ENCODE measurements at places on chromosomes 3 and 15.

DNA sequence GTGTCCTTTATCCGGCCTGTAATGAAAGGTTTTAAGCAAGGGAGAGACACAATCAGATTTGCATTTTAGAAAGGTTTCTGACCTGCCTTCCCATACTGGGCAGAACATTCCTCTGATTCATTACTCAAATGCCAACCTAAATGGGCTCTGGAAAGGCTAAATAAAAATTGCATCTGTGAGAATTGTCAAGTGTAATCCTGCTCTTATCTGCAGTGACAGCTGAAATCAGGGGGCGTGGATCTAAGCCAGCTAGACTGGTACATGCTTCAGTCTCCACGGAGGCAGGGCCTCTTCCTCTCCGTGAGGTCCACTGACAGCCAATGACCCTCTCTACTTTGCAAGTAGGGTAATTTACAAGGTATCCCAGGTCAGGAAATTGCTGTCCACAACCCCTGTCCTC, 32.5 kb upstream of the MINAR1 start:
- DNase-seq, result no peak

DNA sequence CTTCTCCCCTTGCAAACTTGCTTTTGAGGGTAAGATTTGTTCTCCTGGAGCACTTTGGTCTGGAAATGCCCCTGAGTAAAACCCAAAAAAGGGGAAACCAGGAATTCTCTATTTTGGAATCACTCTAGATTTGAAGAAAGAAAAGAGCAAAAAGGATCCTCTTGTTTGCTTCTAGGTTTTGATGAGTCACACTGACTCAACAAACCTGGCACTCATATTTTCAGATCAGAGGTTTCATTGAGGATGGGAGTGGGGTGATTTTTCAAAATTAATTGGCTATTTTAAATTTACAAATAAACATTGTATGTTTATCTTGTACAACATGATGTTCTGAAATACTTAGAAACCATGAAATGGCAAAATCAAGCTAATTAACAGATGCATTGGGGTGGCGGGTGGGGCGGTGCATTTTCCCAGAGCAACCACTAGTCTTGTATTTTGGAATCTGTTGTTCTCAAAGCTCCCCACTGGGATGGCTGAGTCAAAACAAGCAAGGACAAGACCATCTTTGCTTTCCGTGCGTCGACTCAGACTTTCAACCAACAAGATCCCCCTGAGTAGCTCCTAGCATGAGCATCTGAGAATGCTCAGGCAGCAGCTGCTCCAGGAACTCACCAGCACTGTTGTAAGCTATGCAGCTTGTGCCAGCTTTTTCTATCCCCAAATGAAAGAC, 451.4 kb downstream of the WDR72 start:
- no peak for DNase-seq

DNA sequence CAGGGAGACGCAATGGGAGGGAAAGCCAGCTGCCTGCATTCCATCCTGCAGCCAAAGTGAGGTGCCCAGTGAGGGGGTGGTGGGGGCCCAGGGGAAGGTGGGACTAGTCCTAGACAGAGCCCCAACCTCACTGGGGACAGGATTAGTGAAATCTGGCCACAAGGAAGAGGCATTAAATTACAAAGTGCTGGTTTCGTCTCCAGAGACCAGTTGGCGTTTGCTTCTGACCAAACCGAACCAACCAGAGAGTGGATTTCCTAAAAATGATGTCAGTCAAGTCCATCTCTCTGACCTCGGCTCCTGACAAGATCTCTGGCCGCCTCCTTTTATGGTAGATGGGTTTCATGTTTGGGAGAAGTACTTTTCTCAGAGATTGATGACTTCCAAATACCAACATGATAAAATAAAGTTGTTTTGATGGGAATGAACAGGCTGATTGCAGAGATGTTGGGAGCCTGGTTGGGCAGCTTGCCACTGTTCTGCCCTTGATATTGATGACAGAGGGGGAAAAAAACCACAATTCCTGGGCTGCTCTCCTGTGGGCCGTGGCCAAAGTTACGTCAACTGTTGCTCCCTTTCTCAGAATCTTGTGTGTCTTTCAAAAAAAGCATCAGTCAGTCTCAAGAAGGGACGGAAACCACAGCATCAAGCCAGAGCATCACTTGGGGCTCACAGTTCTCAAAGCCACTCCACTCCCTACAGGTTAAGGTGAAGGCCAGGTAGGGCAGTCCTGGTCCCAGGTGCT, 24.6 kb downstream of the ITGA11 start:
- DNase-seq, result no peak

DNA sequence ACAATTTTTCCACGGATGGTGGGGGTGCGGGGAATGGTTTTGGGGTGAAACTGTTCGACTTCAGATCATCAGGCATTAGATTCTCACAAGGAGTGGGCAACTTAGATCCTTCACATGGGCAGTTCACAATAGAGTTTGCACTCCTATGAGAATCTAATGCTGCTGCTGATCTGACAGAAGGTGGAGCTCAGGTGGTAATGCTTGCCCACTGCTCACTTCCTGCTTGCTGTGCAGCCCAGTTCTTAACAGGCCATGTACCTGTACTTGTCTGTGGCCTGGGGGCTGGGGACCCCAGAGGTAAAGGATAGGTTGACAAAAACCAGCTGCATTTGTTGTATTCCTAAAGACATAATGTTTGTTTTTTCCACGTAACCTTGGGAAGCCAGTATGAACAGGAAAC, 16.0 kb downstream of the DZIP3 start:
- DNase-seq, result no peak

DNA sequence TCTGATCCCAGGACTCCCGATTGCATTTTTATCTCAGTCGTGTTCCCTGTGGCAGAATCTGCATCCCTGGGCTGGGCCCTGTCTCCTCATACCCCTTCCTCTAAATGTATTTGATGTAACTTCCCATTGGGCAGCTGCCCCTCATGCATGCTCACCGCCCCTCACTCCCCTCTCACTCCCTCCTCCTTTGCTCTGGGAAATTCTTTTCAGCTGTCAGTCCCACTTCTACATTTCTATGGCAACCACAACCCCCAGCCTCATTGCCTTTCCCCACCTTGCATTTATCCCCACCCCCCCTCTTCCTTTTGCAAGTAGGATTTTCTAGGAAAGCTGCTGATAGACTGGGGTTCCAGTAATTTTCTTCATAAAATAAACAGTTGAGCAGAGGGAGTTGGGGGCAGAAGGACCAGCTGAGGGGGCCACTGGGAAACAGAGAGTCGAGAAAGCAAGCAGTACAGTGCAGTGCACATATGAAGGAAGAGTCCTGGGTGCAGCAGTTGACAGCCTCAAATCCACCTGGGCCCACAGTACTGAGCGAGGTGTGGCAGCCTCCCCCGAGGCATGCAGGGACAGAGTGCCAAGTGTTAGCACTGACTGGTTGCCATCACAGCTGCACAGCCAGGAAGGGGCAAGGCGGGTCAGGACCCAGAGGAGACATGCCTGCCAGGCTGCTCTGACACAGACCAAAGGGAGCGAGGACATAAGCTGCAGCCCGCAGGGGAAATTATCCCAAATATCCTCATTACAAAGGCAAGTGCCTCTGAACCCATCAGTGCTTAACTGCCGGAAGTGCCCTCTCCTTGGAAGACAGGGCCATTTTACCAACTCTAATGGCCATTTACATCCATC, 476.3 kb downstream of the EPHB1 start:
- no peak for DNase-seq

GRCh38 chr15:77786956-77787355, 154.2 kb upstream of the LINGO1 start:
- DNase-seq, result no peak

- peak; percentile 78 for DNase-seq
These were observed 460.3 kb upstream of the PROK2 start for GRCh38 chr3:72245183-72245811.

- no peak for DNase-seq
These were observed 4.1 kb downstream of the CEMIP start for GRCh38 chr15:80783260-80783659.

- DNase-seq, result no peak
These were observed 11.3 kb upstream of the C3orf52 start for GRCh38 chr3:112074616-112075497.

GRCh38 chr15:70722266-70723121, 40.9 kb downstream of the UACA start:
- peak; percentile 57 for DNase-seq

DNA sequence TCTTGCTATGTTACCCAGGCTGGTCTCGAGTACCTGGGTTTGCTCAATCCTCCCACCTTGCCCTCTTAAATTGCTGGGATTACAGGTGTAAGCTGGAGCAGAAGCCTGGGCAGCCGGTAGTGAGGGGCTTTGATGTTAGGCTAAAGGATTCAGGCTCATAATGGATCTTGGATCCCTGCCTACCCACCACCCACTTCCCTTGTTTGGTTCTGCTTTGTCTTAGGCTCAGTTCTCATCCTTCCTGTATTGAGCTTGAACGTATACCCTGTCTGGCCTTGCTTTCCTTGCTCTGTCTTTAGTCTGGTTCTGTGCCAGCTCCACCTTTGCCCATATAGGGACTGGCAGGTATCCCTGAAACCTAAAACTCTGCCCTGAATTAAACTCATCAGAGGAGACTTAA, 1.7 kb downstream of the PPCDC start:
- DNase-seq, result peak; percentile 33

- no peak for DNase-seq
These were observed 184.0 kb downstream of the BCHE start for GRCh38 chr3:165653130-165653778.

- DNase-seq, result no peak
These were observed 107.8 kb downstream of the PTPRG start for GRCh38 chr3:61669203-61669602.

DNA sequence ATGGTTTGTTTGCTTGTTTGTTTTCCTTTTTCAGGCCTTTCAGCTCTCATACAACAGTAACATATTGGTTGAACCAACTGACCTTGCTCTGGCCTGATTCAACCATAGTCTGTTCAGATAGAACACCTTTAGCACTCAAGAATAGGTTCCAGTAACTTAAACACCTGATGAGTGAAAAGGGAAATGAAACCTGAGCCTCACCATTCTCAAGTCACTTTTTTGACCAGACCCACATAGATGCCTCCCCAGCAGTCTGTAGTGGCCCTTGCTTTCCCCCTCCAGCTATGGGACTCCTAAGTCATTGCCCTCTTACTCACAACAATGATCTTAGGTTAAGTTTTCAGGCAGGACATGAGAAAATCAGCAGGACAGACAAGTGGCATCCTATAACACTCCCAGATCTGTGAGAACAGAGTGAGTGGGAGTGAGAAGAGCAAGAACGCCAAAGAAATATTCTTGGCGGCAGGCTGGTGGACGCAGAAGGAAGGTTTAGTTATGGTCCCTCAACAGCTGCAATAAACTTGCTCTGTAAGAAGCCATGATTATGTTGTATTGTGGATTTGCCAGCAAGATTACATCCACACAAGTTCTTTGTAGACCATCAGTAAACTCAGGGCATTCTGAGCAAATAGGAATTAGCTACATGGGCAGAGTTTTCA, 367.5 kb downstream of the MECOM start:
- no peak for DNase-seq

DNA sequence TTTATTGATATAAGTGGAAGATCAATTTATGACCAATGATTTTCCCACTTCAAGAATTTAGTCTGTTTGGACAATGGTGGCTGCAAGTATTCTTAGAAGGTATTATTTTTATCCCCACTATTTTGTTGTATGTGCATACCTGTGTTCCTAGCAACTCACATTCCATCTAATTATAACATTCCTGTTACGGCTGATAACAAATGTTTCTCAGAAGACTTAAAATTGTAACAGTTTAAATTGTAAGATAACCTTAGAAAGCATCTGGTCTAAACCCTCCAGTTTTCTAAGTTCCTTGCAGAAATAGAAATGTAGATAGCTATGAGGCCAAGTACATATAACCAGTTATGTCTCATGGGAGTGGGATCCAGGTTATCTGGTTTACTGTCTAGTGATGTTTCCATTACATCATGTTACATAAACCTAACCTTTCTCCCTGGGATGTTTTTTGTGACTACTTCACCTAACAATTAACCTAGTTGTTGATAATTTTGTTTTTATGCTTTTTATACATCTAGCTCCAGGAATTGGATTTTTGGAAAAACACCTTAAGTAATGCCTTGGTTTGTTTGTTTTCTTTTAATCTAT, 11.1 kb upstream of the MFN1 start:
- no peak for DNase-seq

DNA sequence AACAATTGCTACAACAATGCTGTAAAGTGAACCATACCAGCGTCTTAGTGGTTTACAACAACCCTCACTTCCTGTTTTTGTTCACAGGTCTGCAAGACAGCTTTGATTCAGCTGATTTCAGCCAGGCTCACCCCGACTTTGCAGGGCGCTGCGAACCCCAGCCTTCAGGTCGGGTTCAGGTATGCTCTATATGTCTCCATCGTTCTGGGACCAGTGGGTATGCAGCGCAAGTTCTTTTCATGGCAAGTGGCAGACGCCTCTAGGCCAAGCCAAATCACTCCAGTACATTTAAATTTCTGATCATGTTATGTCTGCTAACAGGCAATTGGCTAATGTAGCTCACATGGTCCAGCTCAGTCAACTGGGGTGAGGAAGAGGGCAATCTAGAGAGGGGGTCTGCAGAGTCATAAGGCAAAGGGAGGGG, 52.4 kb upstream of the RGMA start:
- DNase-seq, result no peak

DNA sequence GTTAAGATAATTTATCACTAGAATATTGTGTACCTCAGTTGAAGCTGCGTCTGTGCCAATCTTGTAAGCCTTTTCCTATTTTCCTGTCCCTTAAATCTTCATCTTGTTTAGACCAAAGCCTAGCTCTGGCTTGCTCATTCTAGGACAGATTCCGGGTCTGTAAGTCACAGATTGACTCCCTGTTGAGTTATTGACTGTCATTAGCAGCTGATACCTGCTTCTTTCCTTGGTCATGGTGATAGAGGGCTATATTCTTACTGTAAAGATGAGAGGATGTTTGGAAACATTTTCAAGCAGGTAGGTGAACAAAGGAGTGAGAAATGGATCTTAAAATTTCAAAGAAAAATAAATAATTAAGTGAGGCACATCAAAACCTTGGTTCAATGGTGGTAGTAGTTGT, 200.2 kb downstream of the KCNH8 start:
- no peak for DNase-seq

GRCh38 chr3:52328536-52329080, 12.5 kb downstream of the DNAH1 start:
- no peak for DNase-seq

GRCh38 chr3:161946443-161946960, 449.9 kb downstream of the OTOL1 start:
- DNase-seq, result no peak

DNA sequence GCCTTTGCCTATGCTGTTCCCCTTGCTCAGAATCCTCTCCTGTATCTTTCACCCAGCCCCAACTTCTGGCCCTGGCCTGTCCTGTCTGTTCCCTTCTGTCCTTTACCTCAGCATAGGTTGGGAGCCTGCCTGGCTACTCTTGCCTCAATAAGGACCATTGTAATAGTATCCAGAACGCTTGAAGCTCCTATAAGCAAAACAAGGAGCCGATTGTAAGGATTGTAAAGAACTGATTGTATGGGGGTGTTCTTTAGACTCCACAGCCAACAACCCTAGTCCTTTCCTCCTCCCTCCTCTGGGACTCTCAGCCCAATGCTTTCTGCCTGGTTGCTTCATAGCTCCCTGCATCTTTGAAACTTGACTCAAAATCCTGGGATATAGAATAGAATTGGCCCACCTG, 18.7 kb upstream of the RAD54L2 start:
- peak; percentile 23 for DNase-seq

- peak; percentile 55 for DNase-seq
These were observed 19.7 kb downstream of the STARD5 start for GRCh38 chr15:81304226-81304625.

- DNase-seq, result no peak
These were observed 65.1 kb downstream of the MRPL46 start for GRCh38 chr15:88401996-88402656.
